Stimulated activated CD8-positive, alpha-beta memory T cell treated with anti-CD3 and anti-CD28 coated beads, Interleukin-4, amount 100 ng/mL, for 1 hour (primary cell): ENCODE measurements at places on chromosomes 11 and 22.

DNA sequence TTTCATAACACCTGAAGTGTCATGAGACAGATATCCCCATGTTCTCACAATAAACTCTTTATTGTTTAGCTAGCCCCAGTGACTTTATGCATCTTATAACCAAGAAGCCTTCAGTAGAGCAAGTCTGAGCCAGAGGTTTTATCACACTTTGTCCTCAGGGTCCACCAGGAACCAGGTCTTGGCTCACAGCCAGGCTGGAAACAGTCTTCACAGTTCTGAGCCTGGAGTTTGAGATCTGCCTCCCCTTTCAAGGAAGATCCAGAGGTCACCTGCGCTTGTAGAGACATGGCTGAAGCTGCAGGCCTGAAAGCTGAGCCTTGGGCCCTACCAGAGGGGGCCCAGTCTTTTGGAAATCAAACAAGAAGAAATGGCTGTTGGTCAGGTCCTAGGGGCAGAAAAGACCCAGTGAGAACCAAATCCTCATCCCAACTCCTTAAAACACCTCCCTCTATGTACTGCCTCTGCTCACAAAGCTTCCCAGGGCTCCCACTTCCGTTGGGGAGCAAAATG lies 3.5 kb downstream of the RRP8 start:
- DNase-seq: no peak

GRCh38 chr11:13145461-13145860 lies 132.1 kb upstream of the BMAL1 start:
- no peak for DNase-seq

DNA sequence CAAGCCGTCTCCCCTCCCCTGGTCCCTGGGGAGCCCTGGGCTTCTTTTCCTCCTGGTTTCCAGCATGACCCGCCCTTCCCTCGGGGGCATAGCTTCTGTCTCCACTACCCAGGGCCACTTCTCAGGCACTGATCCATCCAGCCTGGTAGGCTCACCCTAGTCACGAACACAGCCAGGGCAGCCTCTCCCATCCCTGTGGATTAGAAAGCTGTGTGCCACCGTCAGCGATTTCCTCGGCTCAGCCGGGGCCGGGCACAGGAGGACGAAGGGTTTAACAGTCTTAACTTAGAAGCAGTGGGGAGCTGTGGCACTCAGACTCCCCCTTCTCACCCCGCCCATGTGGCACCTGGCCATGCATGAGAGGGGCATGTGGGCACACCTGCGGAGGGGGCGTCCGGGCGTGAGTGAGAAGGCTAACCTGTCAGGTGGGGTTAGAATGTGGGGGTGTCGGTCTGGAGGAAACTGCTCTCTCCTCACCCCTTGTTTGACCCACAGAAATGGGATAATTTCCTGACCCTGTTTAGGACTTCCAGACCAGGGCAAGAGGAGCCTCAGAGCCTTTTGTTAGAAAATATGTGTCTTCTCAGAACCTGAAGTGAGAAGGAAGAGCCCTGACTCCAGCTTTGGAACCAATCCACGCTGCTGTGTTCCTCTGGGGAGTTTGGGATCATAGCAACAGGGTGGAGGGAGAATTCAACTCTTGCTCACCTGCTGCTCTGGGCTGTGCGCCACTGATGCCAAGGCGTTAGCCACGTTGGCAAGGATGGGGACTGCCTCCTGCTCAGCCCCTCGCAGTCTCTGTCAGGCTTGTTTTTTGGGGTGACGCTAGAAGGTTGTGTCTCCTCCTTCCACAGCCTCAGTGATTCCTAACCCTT lies 14.6 kb downstream of the GLB1L2 start:
- DNase-seq: no peak

GRCh38 chr11:76159303-76159937 lies 46.9 kb downstream of the WNT11 start:
- DNase-seq: no peak

- DNase-seq: no peak
Measured at GRCh38 chr11:32072872-32073643, 17.8 kb upstream of the RCN1 start.

DNA sequence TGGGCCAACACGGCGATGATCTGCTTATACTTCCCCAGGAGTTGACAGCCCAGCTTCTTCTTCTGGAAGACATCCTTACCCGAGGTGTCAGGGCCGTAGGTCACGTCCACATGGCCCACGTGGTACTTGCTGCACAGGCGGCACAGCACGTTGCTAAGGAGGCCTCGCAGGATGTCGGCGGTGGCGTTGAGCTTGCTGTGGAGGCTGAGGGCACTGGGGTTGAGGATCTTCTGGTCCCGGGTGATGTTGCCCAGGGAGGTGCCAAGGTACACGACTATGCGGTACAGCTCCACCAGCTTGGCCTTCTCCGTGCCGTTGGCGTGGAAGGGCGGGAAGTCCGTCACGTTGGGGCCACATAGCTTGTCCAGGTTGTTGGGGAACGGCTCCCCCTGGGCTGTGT lies 2.9 kb downstream of the LIF start:
- no peak for DNase-seq

DNA sequence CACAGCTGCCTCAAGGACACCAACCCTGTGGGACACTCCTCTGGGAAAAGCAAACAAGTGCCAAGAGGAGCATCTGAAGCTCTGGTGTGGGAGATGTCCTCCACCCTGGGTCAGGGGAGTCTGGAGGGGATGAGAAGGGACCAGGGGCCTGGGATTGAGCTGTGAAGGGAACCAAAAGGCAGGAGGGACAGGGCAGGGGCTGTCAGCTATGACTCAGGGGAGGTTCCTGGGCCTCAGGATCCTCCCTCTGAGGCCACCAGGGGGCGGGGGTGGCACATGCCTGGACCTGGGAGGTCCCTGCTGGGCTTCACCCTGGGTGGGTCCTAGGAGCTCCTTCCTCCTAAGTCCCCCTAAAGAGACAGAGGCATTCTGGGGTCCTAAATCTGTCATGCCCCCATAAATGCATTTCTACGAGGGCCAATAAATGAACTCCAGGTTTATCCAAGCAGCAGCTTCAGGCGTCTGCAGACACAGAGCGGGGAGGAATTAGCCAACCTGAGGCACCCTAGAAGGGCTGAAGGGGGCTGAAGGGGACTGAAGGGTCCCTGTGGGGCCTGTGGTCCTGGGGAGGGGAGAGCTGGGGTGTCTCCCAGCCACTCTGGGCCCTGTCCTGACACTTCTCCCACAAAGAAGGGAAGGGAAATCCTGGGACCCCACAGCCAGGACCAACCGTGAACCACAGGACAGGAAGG lies 31.9 kb upstream of the IGLL5 start:
- DNase-seq: no peak
